ENCODE measurements at places on chromosomes 4 and X. TPM values are rescaled to one million over a fixed set of nuclear protein-coding genes. Genes with fewer than 3 reads are reported as not detected.

Gene ZCCHC12
- polyA plus RNA-seq, result 25.2 TPM

DNA sequence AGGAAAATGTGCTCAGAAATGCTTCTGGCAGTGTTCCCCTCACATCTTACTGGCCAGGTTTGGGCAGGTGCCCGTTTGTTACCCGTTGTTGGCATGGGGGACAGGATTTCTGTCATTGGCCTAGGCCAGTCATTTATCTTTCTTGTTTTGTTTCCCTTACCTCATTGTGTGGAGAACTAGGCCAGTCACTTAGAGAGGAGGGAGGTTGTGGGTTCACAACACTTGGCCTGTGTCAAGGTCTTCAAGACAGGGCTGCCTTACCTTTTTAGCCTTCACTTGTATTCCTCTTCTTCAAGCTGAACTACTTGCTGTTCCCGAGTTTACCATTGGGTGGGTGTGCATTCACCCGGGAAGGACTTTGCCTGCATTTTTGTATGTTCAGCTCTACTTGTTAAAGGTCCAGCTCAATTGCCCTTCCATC is 17.7 kb downstream of the SNX25 start:
- H3K27ac ChIP-seq, result no peak overlapping the region
- H3K36me3 ChIP-seq, result no peaks in the 10 kb centered on the region
- H3K4me3 ChIP-seq, result no peak overlapping the region
- H3K4me1 ChIP-seq, result peaks cover 6% of the 10 kb centered on the region
- H3K27me3 ChIP-seq, result no peaks in the 10 kb centered on the region
- no peak for DNase-seq

Gene SLC34A2
- polyA plus RNA-seq, result 0.50 TPM

Gene LRBA
- 17.2 TPM for polyA plus RNA-seq

Gene RNF128
- polyA plus RNA-seq, result 0.24 TPM

DNA sequence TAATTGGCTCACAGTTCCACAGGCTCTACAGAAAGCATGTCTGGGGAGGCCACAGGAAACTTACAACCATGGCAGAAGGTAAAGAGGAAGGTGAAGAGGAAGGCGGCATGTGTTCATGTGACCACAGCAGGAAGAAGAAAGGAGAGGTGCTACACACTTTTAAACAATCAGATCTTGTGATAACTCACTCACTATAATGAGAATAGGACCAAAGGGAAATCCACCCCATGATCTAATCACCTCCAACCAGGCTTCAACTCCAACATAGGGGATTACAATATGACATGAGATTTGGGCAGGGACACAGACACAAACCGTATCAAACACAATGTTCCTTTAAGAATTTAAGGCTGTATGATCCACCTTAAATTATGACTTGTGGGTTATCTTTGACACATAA is 10.5 kb upstream of the PGM2 start:
- H3K4me1 ChIP-seq, result no peaks in the 10 kb centered on the region
- DNase-seq, result no peak
- H3K4me3 ChIP-seq, result no peak overlapping the region

- H3K27me3 ChIP-seq, result no peaks in the 10 kb centered on the region
- H3K4me3 ChIP-seq, result no peak overlapping the region
- no peak for DNase-seq
- H3K27ac ChIP-seq, result no peak overlapping the region
- H3K36me3 ChIP-seq, result no peaks in the 10 kb centered on the region
These were observed 14.4 kb upstream of the SOD3 start for GRCh38 chr4:24780936-24781495.

DNA sequence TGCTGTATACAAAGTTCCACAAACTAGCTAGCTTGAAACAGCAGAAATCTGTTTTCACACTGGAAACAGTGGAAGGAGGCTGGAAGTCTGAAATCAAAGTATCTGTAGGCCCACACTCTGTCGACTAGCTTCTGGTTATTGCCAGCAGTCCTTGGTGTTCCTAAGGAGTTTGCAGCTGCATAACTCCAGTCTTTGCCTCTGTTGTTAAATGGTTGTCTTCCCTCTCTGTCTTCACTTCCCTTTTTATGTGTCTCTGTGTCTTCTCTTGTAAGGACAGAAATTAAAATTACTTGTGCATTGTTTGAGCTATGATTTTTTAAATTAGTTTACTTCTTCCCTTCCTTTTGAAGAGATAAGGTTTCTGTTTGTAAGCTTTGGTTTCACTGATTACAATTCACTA is 8.2 kb downstream of the MTHFD2L start:
- no peaks in the 10 kb centered on the region for H3K27me3 ChIP-seq
- no peak overlapping the region for H3K27ac ChIP-seq
- no peak for DNase-seq
- H3K4me3 ChIP-seq, result no peak overlapping the region
- no peaks in the 10 kb centered on the region for H3K4me1 ChIP-seq

DNA sequence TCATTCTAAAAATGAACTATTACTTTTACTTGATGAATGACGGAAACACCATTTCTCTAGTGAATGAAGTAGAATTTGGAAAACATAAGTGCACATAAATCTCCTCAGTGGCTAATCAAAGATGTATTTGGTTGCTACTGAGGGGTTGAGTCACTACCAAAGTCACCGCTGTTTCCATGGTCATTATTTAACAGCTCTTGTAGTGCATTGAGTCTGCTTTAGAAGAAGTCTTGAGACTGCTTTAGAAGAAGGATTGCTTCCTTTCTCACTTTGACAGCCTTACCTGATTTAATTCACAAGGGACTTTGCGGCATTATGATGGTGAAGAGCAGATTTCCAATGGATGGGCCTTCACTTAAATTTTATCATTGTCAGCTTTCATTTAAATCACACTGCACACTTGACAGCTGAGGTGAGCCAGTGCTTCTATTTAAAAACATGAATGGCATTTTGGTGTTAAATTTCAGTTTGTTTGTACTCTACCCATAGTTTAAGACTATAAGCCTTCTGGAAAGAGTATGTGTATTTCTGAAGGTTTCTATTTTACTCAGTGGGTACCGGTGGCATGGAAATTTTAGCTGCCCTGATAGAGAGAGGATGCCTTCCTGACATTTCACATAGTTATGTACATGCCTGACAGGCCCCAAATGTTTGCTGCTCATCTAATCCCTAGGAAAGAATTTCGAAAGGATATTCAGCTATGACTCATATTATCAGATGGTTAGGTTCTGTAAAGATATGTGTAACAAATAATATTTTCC is 9.5 kb downstream of the ASB5 start:
- H3K36me3 ChIP-seq, result no peaks in the 10 kb centered on the region
- no peaks in the 10 kb centered on the region for H3K4me1 ChIP-seq
- DNase-seq, result no peak
- H3K27me3 ChIP-seq, result no peaks in the 10 kb centered on the region

Gene PRKG2
- polyA plus RNA-seq, result 0.15 TPM

Gene DCAF4L1
- 0.07 TPM for polyA plus RNA-seq

DNA sequence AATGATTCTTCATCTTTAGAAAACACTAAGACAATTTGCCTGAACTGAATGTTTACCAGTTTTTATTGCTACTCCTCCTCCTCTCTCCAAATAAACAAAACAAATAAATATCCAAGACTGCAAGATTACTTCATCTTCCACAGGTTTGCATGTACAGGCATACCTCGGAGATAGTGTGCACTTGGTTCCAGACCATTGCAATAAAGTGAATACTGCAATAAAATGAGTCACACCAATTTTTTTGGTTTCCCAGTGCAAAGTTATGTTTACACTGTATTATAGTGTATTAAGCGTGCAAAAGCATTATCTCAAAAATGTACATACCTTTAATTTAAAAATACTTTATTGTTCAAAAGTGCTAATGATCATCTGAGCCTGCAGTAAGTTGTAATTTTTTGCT is 53.3 kb downstream of the FBXL5 start:
- no peaks in the 10 kb centered on the region for H3K36me3 ChIP-seq
- no peak for DNase-seq
- H3K27me3 ChIP-seq, result no peaks in the 10 kb centered on the region
- no peaks in the 10 kb centered on the region for H3K4me1 ChIP-seq
- H3K27ac ChIP-seq, result no peak overlapping the region

DNA sequence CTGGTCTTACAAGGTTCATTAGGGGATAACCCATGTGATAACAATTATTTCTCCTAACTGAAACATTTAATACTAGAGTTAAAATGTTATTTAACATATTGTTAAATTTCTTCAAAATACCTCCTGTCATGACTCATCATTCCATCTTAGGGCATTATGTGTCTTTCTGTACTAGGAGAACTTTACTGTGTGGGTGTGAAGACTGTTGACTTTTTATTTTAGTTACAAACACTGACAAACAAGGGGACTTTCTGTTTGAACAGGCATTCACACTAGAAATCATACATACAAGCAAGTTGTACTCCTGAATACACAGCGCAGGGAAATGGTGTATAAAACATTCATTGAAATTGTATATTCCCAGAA is 175.9 kb downstream of the FBXW7 start:
- no peak for DNase-seq
- peaks cover 1% of the 10 kb centered on the region for H3K4me1 ChIP-seq
- no peaks in the 10 kb centered on the region for H3K27me3 ChIP-seq
- H3K36me3 ChIP-seq, result no peaks in the 10 kb centered on the region
- no peak overlapping the region for H3K27ac ChIP-seq

DNA sequence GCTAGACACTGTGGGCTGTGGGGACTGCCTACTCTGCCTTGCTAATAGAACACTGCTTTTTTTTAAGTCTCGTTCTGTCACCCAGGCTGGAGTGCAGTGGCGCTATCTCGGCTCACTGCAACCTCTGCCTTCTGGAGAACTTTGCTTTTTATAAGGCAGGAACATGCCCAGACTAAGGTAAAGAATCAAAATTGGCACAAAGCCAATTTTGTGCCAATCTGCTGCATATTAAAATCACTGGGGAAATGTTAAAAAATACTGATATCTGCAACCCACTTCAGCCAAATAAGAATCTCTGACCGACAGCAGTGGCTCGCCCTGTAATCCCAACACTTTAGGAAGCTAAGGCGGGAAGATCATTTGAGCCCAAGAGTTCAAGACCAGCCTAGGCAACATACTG is 36.5 kb upstream of the CEP135 start:
- no peaks in the 10 kb centered on the region for H3K4me1 ChIP-seq
- no peak overlapping the region for H3K27ac ChIP-seq
- DNase-seq, result no peak
- H3K36me3 ChIP-seq, result no peaks in the 10 kb centered on the region

DNA sequence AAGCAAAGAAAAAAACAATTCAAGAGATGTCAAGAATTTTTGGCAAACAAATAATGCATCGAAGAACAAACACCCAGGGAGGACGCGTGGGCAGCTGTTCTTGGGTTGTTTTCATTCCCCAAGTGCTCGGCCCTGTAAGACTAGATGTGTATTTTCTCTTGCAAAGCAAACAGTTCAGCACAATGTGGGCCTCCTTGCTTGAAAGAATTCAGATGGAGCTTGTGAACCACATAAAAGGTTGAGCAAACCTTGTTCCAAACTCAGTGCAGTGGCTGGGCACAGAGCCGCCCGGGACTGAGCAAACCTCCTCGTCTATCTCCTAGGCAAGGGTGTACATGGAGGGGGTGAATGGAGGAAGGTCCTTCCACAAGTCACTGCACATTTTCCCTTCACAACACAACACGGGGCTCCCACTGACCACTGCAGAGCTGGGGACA is 82.4 kb downstream of the HTRA3 start:
- no peaks in the 10 kb centered on the region for H3K36me3 ChIP-seq
- H3K27ac ChIP-seq, result peak overlapping the region; percentile 37
- H3K4me3 ChIP-seq, result no peak overlapping the region
- H3K27me3 ChIP-seq, result no peaks in the 10 kb centered on the region
- H3K4me1 ChIP-seq, result peaks cover 34% of the 10 kb centered on the region

DNA sequence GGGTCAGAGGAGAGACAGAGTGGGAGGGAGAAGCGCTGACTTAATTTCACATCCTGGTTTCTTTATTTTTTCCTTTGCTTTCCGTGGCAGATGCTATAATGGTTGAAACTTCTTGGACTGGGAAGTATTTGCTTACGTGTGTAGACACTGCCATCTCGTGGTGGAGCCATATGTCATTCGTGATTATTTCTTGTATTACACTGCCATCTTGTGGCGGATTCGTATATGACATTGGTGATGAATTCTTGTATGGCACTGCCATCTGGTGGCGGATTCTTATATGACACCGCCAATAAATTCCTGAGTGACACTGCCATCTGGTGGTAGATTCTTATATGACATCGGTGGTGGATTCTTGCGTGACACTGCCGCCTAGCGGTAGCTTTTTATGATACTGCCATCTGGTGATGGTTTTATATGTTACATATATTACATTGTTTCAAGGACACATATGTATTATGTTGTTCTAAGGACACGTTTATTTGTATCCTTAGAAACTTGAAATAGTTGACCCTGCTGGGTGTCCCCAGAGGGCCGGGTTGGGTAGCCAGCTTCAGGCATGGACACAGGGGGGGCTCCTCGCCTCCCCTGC is 37.3 kb upstream of the CLCN4 start:
- DNase-seq, result peak; percentile 81
- H3K4me3 ChIP-seq, result no peak overlapping the region
- no peaks in the 10 kb centered on the region for H3K27me3 ChIP-seq
- no peaks in the 10 kb centered on the region for H3K4me1 ChIP-seq
- no peak overlapping the region for H3K27ac ChIP-seq
- no peaks in the 10 kb centered on the region for H3K36me3 ChIP-seq

- no peak for DNase-seq
- H3K27me3 ChIP-seq, result no peaks in the 10 kb centered on the region
- H3K27ac ChIP-seq, result peak overlapping the region; percentile 100
- peaks cover 5% of the 10 kb centered on the region for H3K4me1 ChIP-seq
These were observed 1.1 kb downstream of the FBXL5 start for GRCh38 chr4:15653864-15654592.

- H3K36me3 ChIP-seq, result no peaks in the 10 kb centered on the region
- no peaks in the 10 kb centered on the region for H3K27me3 ChIP-seq
- no peak overlapping the region for H3K27ac ChIP-seq
- DNase-seq, result no peak
- H3K4me1 ChIP-seq, result no peaks in the 10 kb centered on the region
These were observed 104.5 kb upstream of the GATB start for GRCh38 chr4:151865312-151865711.

GRCh38 chrX:136907621-136908020 is 27.1 kb upstream of the RBMX start:
- H3K27ac ChIP-seq, result no peak overlapping the region
- no peaks in the 10 kb centered on the region for H3K36me3 ChIP-seq
- H3K4me3 ChIP-seq, result no peak overlapping the region
- H3K4me1 ChIP-seq, result no peaks in the 10 kb centered on the region
- DNase-seq, result no peak
- no peaks in the 10 kb centered on the region for H3K27me3 ChIP-seq

Measured in ovary (tissue), 10 donors.